ENCODE measurements at places on chromosomes 3 and 15.

DNA sequence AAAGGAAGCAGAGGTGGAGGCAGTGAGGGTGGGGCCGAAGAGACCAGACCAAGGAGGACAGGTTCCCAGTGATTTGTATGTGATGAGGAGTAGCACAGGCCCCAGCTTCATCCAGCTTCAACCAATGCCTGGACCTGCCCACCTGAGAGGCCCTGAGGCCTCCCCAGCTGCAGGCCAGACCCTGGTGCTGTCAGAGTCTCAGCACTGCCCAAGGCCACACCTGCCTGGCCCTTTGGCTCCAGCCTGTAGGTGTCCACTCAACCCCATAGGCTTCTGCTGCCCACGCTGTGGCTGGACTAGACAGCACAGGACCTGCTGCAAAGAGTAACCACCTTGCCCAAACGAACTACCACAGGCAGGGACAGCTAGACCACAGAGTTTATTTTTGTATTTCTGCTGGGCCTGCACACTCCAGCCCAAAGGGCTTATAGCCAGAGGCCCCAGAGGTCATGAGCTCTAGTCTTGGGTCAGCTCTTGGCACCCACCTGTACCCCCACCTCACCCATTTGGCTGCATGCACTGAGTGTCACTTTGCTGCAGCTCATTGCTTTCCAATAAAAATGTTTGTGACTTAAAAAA, 81.9 kb upstream of the CDV3 start:
- DNase-seq: no peak

GRCh38 chr15:37034392-37034791, 66.0 kb downstream of the MEIS2 start:
- DNase-seq: no peak

GRCh38 chr15:75544359-75544758, 34.8 kb downstream of the PTPN9 start:
- no peak for DNase-seq

DNA sequence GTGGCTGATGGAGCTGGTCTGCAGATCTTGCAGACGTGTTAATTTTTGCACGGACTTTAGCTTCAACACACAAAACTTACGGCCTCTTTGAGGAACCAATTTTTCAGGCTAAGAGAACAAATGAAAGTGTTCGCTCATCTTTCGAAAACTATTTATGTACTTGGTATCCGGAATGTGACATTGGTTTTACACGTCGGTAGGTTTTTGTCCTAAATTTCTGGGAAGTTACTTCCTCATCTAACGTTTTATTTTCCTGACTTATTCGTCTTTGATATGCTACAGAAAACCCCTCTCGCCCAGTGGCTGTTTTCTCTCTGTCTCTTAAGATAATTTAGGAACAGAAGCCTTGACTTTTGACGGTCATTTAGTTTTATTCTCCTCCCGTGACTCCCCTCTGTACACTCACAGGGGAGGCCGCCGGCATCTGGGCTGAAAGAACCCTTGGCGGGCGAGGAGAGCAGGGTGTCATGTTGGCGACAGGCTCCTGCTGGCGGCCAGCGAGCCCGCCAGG, 834 bp upstream of the GREM1 start:
- no peak for DNase-seq

GRCh38 chr15:67836134-67836455, 3.8 kb downstream of the RNU6-1 start:
- DNase-seq: no peak

GRCh38 chr3:64111872-64112271, 88.6 kb upstream of the PSMD6 start:
- no peak for DNase-seq

GRCh38 chr3:106268696-106269095, 399.9 kb upstream of the CBLB start:
- no peak for DNase-seq

- DNase-seq: no peak
Observed at GRCh38 chr3:66483006-66483405, 17.8 kb downstream of the LRIG1 start.

GRCh38 chr15:90306560-90306959, 41.1 kb downstream of the NGRN start:
- DNase-seq: no peak

GRCh38 chr3:150763841-150764483, 993 bp upstream of the SIAH2 start:
- peak; percentile 86 for DNase-seq

- DNase-seq: no peak
Observed at GRCh38 chr15:92960996-92961681, 61.0 kb downstream of the CHD2 start.

- no peak for DNase-seq
Observed at GRCh38 chr15:100372739-100373119, 31.0 kb upstream of the ADAMTS17 start.

DNA sequence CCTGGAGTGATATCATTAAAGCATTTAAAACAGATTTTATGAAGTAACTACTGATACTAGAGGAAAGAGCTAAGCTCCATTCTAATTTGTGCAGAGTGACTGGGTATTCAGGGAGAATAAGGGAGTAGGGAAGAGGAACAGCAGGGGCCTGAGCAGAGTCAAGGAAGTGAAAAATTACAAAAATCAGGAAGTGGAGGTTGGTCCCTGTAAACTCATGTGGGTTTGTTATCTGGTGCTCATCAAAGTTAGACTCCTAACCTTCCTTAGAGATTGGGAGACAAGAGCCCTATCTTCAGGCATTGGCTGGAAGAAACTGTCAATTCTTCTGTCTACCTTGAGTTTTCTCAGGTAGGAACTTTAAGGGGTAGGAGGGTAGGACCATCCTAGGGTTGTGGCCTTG, 82.5 kb downstream of the NEK11 start:
- DNase-seq: peak; percentile 16

DNA sequence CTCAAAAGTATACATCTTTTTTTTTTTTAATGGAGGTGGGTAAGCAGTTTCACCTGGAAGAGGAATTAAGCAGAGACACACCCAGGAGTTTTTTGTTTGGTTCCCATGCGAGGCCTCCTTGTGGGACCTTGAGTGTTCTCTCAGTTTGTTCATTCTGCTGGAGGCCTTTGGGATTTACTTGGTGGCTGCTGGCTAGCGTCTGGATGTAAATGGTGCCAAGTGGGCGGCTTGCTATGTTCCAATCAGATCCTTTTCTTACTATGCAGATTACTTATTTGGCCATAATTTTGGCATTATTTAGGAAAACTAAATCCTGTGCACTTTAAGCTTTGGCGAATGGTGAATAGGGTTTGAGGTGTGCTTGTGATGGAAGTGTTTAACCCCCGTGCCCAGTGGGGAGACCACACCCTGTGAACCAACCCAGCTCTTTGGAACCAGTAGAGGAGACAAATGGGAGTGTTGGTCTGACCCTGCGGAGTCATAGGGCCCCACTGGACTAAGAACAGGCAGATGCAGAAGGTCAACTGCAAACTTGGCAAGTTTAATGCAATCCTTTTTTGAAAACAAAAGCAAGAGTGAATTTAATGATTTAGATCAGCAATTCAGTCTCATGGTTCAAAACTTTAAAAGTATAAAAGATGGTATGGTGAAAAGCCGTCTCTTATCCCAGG, 79.4 kb downstream of the EBLN2 start:
- DNase-seq: no peak

DNA sequence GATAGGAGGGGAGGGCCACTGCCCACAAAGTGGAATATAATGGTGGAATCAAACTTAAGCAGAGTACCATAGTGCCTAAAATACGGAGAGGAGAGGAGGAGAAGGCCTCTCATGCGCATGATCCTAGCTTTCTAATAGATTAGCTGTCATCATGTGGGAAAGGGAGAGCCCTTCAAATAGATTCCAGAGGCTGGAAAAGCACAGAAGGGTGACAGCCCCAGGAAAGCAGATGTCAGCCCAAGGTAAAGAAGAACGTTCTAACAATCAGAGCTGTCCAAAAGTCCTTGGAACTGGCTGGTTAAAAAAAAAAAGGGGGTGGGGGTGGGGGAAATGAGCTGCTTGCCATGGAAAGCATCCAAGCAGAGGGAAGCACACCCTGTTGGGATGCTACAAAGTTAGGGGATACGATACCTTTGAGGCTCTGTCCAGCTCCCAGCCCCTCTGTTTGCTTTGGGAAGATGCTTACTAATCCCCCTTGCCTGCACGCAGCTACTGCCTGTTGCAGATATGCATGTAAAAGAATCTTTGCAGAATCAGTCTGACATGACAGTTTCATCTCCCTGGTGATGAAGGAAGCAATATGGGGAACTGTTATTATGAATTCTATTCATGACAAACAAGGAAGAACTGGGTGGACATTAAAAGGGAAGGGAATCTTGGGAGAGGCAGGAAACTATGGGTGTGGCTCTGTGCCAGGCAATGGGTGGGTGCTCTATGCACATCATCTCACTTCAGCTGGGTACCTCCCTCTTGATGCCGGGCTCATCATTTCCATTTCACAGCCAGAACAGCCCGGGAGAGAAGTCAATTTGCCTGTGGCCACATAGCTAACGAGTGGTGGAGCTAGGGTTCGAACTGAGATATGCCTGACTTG, 10.1 kb upstream of the LMCD1 start:
- DNase-seq: no peak

DNA sequence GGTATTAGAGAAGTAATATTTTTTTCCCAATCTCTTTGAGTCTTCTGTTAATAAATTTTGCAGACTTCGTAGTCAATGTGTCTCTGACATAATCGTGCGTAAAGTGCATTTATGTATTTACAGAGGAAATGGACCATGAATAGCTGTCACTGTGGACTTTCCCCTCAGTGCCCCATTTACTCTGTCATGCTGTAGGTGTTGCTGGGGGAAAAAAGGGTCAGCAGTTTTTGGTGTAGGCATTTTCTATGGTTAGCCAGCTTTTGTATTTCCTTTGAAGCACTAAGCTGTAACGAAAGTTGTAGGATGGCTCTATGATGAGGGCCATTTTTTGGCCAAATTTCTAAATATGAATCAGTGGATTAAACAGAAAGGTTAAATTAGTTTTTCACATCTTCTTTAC, 598.4 kb downstream of the FGF12 start:
- no peak for DNase-seq

DNA sequence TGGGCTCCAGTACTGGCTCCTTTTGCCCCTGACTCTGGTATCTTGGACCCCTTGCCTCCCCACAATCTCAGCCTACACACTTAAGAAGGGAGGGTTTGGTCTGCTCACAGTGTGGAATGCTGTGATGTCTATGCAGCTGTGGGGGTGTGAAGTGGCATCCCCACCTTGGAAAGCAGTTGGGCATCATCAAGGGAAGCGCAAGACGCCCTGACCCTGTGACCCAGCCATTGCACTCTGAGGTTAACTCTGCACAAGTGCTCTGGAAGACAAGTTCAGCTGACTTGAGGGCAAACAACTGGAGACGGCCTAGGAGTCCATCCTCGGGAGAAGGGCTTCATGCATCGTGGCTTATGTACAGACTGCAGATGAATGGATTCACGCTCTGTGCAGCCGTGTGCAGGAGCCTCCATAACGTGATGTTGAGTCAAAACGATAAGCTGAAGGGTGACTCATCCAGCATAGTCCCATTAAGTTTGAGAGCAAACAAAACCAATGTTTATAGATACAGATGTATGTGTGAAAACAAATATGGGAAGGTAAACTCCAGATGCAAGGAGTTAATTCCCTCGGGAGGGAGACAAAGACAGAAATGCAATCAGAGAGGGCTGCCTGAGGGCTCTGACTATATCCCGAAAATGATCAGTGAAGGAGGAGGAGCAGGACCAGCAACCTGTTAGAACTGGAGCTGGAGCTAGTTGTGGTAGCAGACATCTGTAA, 86.8 kb downstream of the LSM3 start:
- no peak for DNase-seq

DNA sequence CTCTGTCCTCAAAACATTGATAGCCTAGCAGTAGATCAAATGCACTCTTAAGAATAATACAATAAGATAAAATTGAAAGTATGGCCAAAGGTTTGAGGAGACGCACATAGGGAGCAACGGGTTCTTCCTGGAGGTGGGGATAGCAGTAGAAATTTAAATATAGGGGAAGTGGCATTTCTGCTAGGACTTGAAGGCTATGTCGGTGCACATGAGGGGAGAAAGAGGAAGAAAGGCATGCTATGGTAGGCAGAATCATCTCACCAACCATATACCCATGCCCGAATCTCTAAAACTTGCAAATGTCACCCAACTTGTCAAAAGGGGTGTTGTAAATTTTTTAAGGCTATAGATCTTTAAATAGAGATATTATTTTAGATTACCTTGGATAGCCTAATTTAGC, 735.1 kb upstream of the LMCD1 start:
- DNase-seq: no peak

DNA sequence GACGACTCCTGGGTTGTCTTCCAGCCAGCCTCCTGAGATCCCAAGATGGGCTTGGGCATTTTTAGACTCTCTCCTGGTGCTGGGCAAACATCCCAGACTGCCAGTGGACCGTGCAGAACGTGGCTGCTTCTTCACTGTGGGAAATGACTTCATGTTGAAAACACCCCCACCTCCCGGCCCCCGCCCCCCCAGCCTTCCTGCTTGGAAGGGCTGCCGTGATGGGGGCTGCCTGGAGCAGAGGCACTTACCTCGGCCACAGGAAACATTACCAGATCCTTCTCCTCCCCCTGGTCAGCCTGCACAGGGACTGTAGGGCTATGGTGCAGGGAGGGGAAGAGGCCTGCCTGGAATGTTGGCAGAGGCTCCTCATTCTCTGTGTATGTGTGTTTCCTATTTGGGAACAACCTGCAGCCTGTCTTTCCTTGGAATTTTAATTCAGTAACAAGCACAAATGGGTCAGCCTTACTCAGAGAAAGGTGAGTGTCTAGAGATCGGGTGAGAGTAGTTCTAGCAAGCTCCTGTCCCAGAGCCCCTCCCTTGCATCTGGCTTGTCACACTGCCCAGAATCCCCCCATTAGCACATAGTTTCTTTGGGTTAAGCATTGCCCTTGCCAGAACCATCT, 90.8 kb downstream of the ANP32A start:
- no peak for DNase-seq

DNA sequence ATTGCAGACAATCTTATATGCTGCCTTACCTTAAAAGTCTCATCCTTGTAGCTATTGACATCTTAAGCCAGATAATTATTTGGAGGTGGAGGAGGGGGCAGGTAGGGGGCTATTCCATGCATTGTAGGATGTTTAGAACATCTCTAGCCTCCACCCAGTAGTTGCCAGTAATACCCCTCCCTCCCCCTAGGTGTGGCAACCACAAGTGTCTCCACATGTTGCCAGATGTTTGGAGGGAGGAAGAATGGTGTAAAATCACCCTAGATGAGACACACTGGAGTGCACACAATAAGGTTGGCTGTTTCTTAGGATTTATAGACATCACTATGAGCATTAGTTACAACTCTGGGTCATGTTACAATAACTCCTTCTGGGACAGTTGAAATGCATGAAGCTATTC, 27.4 kb downstream of the GORASP1 start:
- DNase-seq: no peak

DNA sequence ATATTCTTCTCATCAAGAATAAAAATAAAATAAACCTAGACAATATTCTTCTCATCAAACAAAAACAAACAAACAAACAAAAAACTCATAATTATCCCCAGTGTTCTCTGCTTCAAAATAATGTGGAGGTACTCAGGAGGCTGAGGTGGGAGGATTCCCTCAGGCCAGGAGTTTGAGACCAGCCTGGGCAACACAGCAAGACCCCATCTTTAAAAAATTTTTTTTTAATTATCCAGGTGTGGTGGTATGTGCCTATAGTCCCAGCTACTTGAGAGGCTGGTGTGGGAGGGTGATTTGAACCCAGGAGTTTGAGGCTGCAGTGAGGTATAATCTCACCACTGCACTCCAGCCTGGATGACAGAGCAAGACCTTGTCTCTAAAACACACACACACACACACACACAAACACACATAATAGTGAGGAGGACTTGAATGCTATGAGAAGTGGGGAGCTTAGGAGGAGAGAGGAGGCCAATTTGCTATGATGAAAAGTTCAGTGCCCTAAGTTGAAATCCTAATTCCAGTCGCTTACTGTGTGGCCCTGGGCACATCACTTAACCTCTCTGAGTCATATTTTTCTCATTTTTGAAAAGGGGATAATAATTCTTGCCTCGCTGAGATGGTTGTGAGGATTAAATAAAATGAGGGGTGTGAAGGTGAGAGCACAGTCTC, 35.8 kb upstream of the HERC1 start:
- DNase-seq: no peak

Data from KG1 (cell line).